ENCODE measurements at places on chromosomes 4 and X.

- no peak for DNase-seq
Observed at GRCh38 chr4:149932188-149932587, 116.5 kb upstream of the IQCM start.

GRCh38 chr4:8321771-8322170, 52.2 kb downstream of the HTRA3 start:
- no peak for DNase-seq

DNA sequence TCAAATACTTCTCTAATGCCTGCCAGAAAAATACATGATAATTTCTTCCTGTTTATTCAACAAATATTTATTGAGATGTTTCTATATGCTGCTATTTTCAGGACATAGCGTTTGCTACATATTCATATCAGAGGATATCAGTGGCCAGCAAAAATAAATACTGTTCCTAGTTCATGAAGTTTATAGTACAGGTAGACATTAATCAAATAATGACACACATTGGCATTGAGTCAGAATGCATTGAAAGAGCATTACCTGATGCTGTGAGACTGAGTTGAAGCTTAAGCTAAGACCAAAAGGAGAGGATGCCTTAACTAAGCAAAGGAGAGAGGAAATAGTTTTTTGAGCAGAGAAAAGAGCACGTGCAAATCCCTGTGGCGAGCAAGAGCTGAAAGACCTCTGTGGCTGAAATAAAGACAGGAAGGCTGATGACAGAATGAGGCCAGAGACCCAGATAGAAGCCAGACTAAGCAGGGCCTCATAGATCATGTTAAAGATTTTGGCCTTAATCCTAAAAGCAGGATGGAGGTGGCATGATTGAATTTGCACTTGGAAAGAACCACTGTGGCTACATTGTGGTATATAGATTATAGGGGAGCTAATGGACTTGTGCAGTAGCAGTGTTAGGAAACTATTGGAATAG, 36.2 kb downstream of the FAM241A start:
- DNase-seq = no peak

GRCh38 chr4:117814277-117815246, 219.7 kb upstream of the NDST3 start:
- no peak for DNase-seq

- DNase-seq = peak; percentile 35
Observed at GRCh38 chrX:130728208-130728607, 174.8 kb downstream of the ENOX2 start.

GRCh38 chr4:112807083-112807482, 170.1 kb downstream of the LARP7 start:
- DNase-seq = no peak

DNA sequence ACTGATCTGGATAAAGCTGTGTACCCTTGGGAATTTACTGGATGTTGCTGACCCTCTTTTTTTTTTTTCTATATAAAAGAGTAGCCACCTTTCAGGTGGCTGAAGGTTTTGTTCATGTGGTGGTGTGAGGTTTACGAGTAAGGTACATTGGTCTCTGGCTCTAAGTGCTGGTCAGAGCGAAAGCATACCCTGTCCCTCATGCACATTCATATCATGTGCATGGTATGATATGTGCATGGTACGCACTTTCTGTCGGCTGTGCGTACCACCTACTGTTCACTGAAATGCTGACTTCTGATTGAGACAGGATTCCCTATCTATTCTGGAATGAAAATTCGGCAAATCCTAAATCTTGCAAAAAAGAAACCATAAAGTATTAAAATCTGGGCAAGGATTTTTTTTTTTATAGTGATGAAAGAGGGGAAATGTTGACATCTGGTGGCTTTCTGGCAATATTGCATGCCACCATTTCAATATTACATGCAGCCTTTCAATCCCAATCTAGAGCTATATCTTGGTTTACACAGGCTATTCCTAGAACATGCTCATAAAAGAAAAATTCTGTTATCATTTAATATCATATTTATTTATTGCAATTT, 32.8 kb downstream of the FAM149A start:
- peak; percentile 29 for DNase-seq

GRCh38 chr4:7083597-7084563, 16.0 kb upstream of the GRPEL1 start:
- no peak for DNase-seq

- DNase-seq = no peak
Observed at GRCh38 chrX:1170243-1170642, 42.2 kb downstream of the CRLF2 start.

- DNase-seq = no peak
Observed at GRCh38 chrX:93332329-93332728, 341.0 kb downstream of the NAP1L3 start.

- no peak for DNase-seq
Observed at GRCh38 chr4:75997946-75998345, 7.2 kb upstream of the SDAD1 start.

DNA sequence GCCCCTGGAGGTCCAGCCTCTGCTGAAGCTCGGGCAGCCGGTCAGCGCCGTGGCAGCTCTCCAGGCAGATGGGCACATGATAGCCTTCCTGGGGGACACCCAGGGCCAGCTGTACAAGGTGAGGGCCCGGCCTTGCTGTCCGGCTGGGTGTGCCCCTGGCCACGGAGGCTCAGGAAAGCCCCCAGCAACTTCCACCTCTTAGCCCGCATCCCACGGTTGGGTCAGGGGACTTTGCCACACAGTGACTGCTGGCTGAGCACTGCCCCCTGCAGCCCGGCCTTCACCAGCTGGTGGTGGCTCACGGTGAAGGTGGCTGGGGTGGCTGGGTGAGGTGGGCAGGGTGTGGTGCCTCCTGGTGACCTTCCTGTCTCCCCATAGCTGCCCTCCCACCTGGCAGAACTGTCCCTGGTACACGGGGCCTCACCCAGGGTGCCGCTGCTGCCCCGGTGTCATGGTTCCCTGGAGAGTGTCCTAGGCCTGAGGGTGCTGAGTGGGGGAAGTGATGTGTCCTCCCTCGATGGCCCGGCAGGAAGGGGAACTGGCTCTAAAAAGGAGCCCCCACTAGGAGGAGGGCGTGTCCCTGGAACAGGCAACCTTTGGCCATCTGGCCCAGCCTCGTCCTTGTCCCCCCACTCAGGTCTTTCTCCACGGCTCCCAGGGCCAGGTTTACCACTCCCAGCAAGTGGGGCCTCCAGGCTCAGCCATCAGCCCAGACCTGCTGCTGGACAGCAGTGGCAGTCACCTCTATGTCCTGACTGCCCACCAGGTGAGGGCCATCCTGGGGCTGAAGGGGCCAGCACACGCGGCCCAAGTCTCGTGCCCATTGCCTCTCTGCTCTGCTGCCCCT, 4.5 kb downstream of the PLXNB3 start:
- no peak for DNase-seq

DNA sequence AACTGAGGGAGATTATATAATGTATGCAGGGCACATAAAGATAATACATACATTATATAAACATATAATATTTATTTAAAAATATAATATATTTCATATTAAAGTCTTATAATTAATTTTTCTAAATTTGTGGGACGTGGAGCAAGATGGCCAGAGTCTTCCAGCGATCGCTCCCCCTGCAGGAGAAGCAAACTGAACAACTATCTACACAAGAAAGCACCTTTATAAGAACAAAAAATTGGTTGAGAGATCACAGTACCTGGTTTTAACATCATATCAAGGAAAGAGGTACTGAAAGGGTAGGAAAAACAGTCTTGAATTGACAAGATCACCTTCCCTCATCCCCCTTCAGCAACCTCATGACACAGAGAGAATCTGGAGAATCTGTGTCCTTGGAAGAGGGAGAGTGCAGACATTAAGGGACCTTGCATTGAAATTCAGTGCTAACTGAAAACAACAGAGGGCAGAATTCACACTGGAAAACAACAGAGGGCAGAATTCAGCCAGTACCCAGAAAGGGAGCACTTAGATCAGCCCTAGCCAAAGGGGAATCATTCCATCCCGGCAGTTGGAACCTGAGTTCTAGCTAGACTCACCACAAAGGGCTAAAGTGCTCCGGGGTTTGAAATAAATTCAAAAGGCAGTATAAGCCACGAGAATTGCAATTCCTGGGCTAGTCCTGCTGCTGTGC, 262.5 kb upstream of the NDST3 start:
- no peak for DNase-seq

GRCh38 chr4:152686452-152687013, 6.7 kb upstream of the TMEM154 start:
- DNase-seq = no peak

DNA sequence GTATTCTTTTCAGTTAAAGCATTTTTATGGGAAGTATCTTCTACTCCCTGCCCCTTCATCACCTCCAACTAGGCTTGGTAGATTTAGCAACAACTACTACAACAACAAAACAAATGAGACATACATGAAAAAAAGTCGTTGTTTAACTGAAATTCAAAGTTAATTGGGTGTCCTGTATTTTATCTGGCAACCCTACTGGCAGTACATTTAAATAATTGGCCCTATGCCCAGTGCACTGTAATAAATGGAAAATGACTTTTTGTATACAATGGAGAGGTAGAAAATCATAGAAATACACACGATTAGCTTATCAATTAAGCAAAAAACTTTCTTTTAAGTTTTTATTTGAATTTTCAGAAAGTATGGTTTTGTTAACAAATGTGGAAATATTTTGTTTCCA, 21.4 kb upstream of the CLGN start:
- peak; percentile 6 for DNase-seq

- DNase-seq = no peak
Observed at GRCh38 chr4:137559801-137560200, 27.5 kb upstream of the PCDH18 start.

GRCh38 chr4:124641715-124642381, 70.7 kb downstream of the ANKRD50 start:
- peak; percentile 97 for DNase-seq
